ENCODE measurements at places on chromosomes 16 and 17.

GRCh38 chr17:51272812-51273211 is 12.5 kb downstream of the UTP18 start:
- DNase-seq: no peak

GRCh38 chr17:57260325-57261083 is 4.2 kb downstream of the MSI2 start:
- peak; percentile 88 for DNase-seq

- no peak for DNase-seq
Measured at GRCh38 chr17:59503500-59503899, 61.9 kb upstream of the DHX40 start.

DNA sequence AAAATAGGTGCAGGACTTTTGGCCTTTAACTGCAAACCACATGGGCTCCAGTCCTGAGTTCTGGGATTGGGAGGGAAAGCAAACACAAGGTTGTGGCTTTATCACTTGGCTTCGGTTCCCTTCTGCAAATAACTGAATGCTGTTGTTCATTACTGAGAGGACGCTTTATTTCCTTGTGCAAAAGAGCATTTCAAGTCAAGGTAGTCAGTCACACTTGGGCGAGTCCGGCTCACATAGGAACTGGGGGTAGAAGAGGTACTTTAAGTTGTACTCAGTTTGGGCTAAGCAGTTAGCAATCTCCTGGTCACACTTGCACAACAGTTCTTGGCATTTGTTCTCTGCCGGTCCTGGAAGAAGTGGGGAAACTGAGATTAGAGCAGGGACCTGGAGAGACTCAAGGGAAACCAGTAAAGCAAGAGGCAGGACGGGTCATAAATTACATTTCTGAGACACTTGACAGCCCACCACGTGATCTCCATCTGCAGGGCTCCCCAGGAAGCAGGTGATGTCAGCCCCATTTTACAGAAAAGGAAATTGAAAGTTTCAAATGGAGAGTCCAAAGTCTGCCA is 21.6 kb downstream of the PLA2G10 start:
- peak; percentile 90 for DNase-seq

GRCh38 chr17:77501101-77501566 is 360.4 kb downstream of the SEC14L1 start:
- peak; percentile 56 for DNase-seq

- DNase-seq: no peak
Measured at GRCh38 chr16:75218256-75219076, at the start of gene CTRB1. Gene CTRB1 (plus strand): TSS chr16:75218988. CDS start chr16:75219008, 20 bp downstream.

DNA sequence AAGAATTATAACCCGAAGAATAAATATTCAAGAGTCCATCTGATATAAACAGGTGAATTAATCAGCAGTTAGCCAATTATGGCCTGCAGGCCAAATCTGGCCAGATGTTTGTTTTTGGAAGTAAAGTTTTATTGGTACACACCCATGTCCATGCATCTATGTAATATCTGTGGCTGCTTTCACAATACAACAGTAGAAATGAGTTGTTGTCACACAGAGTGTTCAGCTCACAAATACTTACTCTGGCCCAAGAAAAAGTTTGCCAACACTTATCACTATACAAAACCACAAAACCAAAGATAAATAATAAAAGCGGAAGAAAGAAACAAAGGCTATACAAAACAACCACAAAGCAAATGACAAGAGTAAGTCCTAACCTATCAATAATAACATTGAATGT is 109.4 kb downstream of the CDYL2 start:
- no peak for DNase-seq

DNA sequence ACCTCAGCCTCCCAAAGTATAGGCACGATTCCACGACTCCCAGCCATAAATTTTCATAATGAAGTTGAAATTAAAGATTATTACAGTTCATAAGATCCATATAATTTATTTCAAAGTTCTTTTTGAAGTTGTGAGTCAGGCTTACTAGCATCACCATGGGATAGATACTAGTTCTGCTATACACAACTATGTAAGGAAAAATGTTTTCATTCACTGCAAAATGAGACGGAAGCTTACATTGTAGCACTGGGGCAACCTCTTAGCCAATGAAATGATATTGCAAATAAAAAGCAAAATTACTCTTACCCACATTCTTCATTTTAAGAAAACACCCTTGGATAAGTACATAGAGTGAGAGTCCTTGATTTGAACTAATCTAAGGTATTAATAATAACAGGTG is 18.8 kb upstream of the MARCHF10 start:
- no peak for DNase-seq

- DNase-seq: no peak
Measured at GRCh38 chr17:35698800-35699199, 32.6 kb upstream of the RASL10B start.

DNA sequence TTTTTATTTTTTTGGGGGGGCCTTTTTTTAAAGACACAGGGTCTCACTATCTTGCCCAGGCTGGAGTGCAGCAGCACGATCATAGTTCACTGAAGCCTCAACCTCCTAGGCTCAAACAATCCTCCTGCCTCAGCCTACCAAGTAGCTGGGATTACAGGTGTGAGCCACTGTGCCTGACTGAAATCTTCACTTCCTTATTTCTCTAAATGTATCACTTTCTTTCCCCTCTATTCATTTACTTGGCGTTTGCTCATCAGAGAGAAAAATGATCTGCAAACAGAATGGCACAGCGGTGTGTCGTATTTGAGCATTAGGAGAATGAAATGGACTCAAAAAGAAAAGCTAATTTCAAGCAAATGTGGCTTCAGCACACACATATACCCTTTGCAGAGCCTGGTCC is 44.3 kb upstream of the CDH5 start:
- DNase-seq: no peak

GRCh38 chr17:63436523-63437110 is 9.5 kb downstream of the CYB561 start:
- DNase-seq: no peak

- no peak for DNase-seq
Measured at GRCh38 chr17:82804442-82805191, 35.2 kb downstream of the ZNF750 start.

DNA sequence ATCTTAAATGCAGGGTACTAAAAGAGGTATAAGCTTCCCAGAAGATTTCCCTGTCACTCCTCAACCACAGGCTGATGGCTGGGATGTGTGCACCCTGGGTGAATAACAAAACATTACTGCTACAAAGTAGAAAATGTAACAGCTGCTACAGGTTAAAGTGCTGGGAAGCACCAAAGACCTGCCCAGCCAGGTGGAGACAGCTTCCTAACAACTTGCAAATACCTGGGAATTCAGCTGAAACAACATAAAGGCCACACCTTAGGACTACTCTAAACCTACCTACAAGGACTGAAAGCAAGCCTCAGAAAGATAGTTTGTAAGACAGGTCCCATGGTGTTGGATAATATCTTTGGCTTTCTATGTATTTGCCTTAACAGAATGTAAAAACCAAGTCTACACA is 118.5 kb downstream of the CEP112 start:
- no peak for DNase-seq

GRCh38 chr17:30389756-30390300 is 11.1 kb downstream of the CPD start:
- no peak for DNase-seq

DNA sequence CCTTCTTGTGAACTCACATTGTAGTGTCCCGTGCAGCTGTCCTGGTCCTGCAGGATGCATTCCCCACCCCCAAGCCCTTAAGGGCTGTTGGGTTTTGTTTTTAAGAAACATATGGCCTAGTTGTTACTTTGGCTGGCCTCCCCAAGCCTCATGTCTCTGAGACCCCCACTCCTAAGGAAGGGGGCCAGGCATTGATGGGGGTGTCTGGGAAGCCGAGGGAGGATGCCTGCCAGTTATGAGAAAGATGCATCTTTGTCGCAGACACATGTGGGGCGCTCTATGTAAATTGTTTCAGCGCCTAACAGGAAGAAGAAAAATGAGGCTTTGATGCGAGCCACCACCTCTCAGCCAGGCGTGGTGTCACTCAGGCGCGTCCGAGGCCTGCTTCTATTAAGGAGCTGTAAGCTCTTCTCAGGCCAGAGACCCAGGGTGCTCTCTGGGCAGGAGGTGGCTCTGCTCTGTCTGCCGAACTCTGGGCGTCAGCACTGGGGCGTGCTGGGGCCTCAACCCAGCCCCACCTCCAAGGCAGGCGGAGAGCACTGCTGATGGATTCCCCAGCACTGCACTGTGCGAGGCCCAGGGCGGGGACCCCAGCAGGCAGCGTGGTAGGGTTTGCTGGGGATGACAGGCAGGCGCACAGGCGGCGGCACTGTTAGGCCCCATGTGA is 70.6 kb downstream of the SREBF1 start:
- DNase-seq: peak; percentile 96

DNA sequence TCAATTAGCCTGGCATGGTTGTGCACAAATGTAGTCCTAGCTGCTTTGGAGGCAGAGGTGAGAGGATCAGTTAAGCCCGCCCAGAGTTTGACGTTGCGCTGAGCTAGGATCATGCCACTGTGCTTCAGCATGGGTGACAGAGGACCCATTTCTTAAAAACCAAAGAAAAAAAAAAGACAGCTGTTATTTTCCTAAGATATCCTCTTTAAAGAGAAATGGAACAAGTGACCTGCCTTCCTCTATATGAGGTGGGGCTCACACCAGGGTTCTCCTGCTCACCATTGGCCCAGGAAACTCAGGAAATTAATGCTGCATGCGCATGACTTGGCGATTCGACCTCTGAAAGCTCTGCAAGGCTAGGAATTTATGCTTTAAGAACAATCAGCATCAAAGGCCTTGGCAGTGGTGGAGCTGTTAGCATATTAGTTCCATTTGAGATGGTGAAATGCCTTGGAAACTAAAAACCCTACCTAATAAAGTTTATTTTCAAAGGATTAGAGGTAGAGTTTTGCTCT is 108.3 kb downstream of the RBFOX1 start:
- DNase-seq: no peak

All from OCI-LY7 (cell line).